ENCODE measurements at places on chromosomes 16 and 17. TPM values are rescaled to one million over a fixed set of nuclear protein-coding genes. Genes with fewer than 3 reads are reported as not detected.

- DNase-seq, result peak; percentile 73
- no peaks in the 10 kb centered on the region for H3K27me3 ChIP-seq
- H3K4me3 ChIP-seq, result peak overlapping the region; percentile 87
- H3K4me1 ChIP-seq, result peaks cover 21% of the 10 kb centered on the region
Measured at GRCh38 chr17:38867179-38867967, 2.5 kb upstream of the LASP1 start.

GPR139 gene
- total RNA-seq, result not detected

DNA sequence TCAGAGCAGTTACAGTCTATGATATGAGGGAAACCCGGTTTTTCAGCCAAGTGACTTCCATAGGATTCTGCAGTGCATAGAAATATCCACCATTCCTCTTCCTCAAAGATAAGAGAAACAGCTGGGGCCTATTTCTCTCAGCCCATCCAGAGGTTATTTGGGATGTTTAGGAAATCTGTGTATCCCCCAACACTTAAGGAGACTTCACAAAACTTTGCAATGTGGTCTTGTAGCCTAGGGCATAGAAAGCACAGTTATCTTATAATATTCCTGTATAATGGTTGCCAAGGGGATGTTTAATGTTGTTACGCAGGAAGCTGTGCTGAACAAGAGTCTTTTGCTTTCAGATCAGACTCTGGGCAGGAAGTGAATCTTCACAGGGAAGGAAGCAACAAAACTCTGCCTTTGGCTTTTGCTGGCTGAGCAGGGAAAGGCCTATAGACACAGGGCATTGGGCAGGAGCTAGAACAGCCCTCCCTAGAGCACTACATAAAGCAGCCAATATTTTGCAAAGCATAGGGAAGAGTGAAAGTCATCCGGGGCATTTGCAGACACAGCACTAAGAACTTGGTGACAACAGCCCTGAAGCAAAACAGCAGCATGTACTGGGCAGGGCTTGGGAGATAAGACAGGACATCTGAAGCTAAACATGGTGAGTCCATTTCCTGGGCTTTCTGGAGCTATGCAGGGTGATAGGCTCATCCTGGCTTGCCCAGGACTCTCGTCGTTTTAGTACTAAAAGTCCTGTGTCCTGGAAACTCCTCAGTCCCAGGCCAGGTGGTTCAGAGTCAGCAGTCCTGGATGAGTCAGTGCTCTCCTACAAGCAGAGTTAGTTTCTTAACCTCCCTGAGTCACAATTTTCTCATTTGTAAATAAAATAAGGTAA lies 18.7 kb upstream of the BEAN1 start:
- H3K4me1 ChIP-seq, result peaks cover 4% of the 10 kb centered on the region
- no peak overlapping the region for H3K27ac ChIP-seq
- H3K36me3 ChIP-seq, result no peaks in the 10 kb centered on the region
- no peak for DNase-seq

- H3K27me3 ChIP-seq, result no peaks in the 10 kb centered on the region
- no peak for DNase-seq
- no peak overlapping the region for H3K27ac ChIP-seq
- H3K4me3 ChIP-seq, result no peak overlapping the region
- H3K36me3 ChIP-seq, result no peaks in the 10 kb centered on the region
Measured at GRCh38 chr16:55091213-55091870, 160.7 kb downstream of the IRX5 start.

- DNase-seq, result no peak
- H3K4me1 ChIP-seq, result peaks cover 12% of the 10 kb centered on the region
- no peaks in the 10 kb centered on the region for H3K27me3 ChIP-seq
- H3K36me3 ChIP-seq, result peaks cover 7% of the 10 kb centered on the region
- no peak overlapping the region for H3K27ac ChIP-seq
Measured at GRCh38 chr17:75061618-75062017, 14.6 kb downstream of the KCTD2 start.

GLG1 gene
- 41.9 TPM for total RNA-seq

NBR1 gene
- 29.2 TPM for total RNA-seq

- no peak overlapping the region for H3K4me3 ChIP-seq
- no peak overlapping the region for H3K27ac ChIP-seq
- no peaks in the 10 kb centered on the region for H3K36me3 ChIP-seq
- H3K4me1 ChIP-seq, result no peaks in the 10 kb centered on the region
Measured at GRCh38 chr17:9123594-9124553, 102.6 kb downstream of the NTN1 start.

- DNase-seq, result no peak
- H3K36me3 ChIP-seq, result no peaks in the 10 kb centered on the region
- no peaks in the 10 kb centered on the region for H3K4me1 ChIP-seq
- no peaks in the 10 kb centered on the region for H3K27me3 ChIP-seq
Measured at GRCh38 chr16:88754912-88755744, 29.9 kb downstream of the PIEZO1 start.

- no peak overlapping the region for H3K27ac ChIP-seq
- no peaks in the 10 kb centered on the region for H3K27me3 ChIP-seq
- no peak for DNase-seq
- H3K4me3 ChIP-seq, result no peak overlapping the region
- no peaks in the 10 kb centered on the region for H3K36me3 ChIP-seq
Measured at GRCh38 chr17:72111336-72111923, 9.4 kb upstream of the SOX9 start.

- DNase-seq, result peak; percentile 9
- H3K36me3 ChIP-seq, result peaks cover 31% of the 10 kb centered on the region
- H3K4me1 ChIP-seq, result no peaks in the 10 kb centered on the region
Measured at GRCh38 chr16:3654249-3654991, at the start of gene DNASE1. Gene DNASE1, plus strand, starts transcription at chr16:3654691. Its CDS starts 683 bp downstream, at chr16:3655374.

CD300E gene
- total RNA-seq, result not detected

GRCh38 chr16:84015399-84015798 lies 27.2 kb downstream of the SLC38A8 start:
- H3K36me3 ChIP-seq, result no peaks in the 10 kb centered on the region
- H3K27me3 ChIP-seq, result no peaks in the 10 kb centered on the region
- DNase-seq, result no peak
- no peak overlapping the region for H3K27ac ChIP-seq

SLC4A1 gene
- not detected for total RNA-seq

GRCh38 chr16:57727610-57728009 lies 8.0 kb upstream of the KATNB1 start:
- H3K36me3 ChIP-seq, result no peaks in the 10 kb centered on the region
- no peak overlapping the region for H3K27ac ChIP-seq
- H3K4me3 ChIP-seq, result no peak overlapping the region
- DNase-seq, result no peak
- no peaks in the 10 kb centered on the region for H3K4me1 ChIP-seq

DNA sequence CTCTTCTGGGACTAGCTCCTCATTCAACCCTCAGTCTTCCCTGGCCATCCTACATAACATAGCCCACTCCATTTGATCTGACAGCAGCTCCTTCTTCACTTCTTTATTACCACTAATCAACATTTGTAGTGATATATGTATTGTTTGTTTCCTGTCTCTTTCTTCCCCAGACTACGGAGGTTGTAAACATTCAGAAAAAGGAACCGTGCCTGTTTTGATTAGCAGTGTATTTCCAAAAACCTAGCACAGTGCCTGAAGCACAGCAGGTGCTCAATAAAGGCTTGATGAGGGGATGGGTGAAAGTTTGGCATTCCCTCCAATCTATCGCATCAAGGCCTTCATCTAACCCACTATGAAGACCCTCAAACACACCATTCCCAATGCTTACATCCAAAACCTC lies 150.8 kb downstream of the XYLT1 start:
- no peak for DNase-seq
- H3K36me3 ChIP-seq, result no peaks in the 10 kb centered on the region
- H3K4me3 ChIP-seq, result no peak overlapping the region
- H3K4me1 ChIP-seq, result peaks cover 6% of the 10 kb centered on the region
- H3K27me3 ChIP-seq, result no peaks in the 10 kb centered on the region

EVPLL gene
- not detected for total RNA-seq

DNA sequence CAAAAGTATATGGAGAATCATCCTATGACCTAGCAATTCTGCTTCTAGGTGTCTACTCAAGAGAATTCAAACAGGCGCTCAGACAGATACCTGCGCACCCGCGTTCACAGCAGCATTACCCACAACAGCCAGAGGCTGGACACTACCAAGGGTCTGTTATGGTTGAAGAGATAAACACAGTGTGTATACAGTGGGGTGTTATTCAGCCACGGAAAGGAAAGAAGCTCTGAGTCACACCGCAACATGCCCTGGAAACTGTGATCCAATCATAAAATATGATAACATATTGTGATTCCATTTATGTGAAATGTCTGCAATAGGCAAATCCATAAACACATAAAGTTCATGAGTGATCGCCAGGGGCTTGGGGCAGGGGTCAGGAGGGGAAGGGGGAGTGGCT lies 18.0 kb upstream of the JPH3 start:
- H3K36me3 ChIP-seq, result no peaks in the 10 kb centered on the region
- H3K4me1 ChIP-seq, result no peaks in the 10 kb centered on the region
- H3K27me3 ChIP-seq, result no peaks in the 10 kb centered on the region
- H3K27ac ChIP-seq, result no peak overlapping the region
- DNase-seq, result no peak

GRCh38 chr16:19991614-19992013 lies 82.1 kb downstream of the GPR139 start:
- no peaks in the 10 kb centered on the region for H3K27me3 ChIP-seq
- no peaks in the 10 kb centered on the region for H3K4me1 ChIP-seq
- H3K36me3 ChIP-seq, result no peaks in the 10 kb centered on the region
- no peak overlapping the region for H3K4me3 ChIP-seq

DLG4 gene
- total RNA-seq, result 4.2 TPM

- H3K27ac ChIP-seq, result no peak overlapping the region
- H3K27me3 ChIP-seq, result no peaks in the 10 kb centered on the region
- no peak overlapping the region for H3K4me3 ChIP-seq
Measured at GRCh38 chr16:57939872-57940224, 31.1 kb downstream of the CNGB1 start.

- no peaks in the 10 kb centered on the region for H3K36me3 ChIP-seq
- DNase-seq, result no peak
- no peak overlapping the region for H3K4me3 ChIP-seq
- H3K27me3 ChIP-seq, result no peaks in the 10 kb centered on the region
- no peak overlapping the region for H3K27ac ChIP-seq
Measured at GRCh38 chr17:81418710-81419318, 23.6 kb downstream of the BAHCC1 start.

NPIPA8 gene
- total RNA-seq, result not detected

GRCh38 chr16:13254998-13255614 lies 353.7 kb downstream of the SHISA9 start:
- H3K27me3 ChIP-seq, result no peaks in the 10 kb centered on the region
- DNase-seq, result peak; percentile 7
- H3K4me1 ChIP-seq, result peaks cover 11% of the 10 kb centered on the region
- H3K27ac ChIP-seq, result peak overlapping the region; percentile 23

HAPSTR1 gene
- total RNA-seq, result 50.3 TPM

DNA sequence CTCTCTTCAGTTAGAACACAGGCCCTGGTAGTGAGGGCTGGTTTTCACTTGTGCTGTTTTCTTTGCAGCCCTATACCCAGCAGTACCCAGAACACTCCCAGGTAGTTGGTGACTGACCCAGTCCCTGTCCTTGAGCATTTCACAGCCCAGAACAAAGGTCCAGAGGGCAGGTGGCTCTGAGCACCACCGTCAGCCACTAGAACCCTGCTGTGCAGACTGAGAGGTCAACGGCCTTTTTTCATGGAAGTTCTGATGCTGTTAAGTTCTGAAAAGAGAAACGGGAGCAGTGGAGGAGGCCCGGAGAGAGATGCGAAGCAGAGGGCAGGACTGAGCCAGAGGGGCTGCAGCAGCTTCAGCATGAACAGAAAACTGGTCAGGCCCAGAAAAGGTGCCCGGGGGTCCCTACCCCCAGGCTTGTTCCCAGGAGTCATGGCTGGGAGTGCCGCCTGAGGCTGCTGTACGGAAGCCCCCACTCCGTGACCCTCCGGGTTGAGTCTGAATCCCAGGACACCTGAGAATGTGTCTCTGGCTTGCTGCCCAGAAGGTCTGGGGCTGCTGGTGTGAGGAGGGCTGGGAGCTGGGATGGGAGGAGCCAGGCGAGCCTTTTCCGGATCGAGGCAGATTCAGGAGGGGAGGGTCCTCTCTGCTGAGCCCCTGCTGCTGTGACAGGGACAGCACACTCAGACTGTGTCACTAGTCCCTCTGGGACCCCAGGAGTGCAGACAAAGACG lies 8.7 kb downstream of the ZNF276 start:
- H3K4me1 ChIP-seq, result no peaks in the 10 kb centered on the region
- H3K36me3 ChIP-seq, result peaks cover 21% of the 10 kb centered on the region
- no peak overlapping the region for H3K27ac ChIP-seq
- H3K27me3 ChIP-seq, result no peaks in the 10 kb centered on the region

MEIOB gene
- 0.13 TPM for total RNA-seq

DNA sequence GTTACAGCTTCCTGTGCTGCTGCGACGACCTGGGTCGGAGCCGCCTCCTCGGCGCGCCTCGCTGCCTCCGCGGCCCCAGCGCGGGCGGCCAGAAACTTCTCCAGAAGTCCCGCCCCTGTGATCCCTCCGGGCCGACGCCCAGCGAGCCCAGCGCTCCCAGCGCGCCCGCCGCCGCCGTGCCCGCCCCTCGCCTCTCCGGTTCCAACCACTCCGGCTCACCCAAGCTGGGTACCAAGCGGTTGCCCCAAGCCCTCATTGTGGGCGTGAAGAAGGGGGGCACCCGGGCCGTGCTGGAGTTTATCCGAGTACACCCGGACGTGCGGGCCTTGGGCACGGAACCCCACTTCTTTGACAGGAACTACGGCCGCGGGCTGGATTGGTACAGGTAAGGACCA lies 746 bp downstream of the HS3ST2 start:
- no peak overlapping the region for H3K27ac ChIP-seq
- H3K27me3 ChIP-seq, result no peaks in the 10 kb centered on the region
- H3K4me3 ChIP-seq, result no peak overlapping the region
- no peaks in the 10 kb centered on the region for H3K4me1 ChIP-seq
- no peaks in the 10 kb centered on the region for H3K36me3 ChIP-seq

DNA sequence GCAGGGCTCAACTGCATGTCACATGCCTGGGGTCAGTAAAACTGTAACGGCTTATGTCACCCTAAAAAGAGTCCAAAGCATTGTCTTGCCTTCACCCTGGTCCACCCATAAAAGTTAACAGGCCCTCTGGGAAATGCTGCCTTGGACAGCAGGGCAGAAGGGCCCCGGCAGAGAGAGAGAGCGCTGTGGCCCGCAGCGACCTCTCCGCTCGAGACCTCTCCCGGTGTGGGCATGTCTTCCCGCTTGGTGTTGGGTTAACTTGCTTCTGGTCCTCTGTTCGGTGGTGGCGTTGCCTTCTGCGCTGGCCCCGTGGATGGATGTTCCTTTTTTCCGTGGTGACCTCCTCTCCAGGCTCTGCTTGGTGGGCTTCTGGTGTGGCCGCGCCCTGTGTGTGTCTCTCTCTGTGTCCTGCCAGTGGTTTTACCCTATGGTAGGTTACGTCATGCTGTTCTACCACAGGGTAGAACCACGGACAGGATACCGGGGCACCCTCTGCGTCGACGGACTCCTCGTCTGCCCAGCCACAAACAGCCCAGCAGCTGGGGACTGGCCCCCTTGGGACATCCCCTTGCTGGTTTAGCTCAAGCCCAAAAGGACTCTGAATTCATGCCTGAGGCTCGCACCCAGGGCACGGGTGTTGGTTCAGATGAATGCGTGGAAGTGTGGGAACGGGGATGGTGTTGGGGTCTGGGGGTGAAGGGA lies 18.3 kb upstream of the CLEC18A start:
- H3K27ac ChIP-seq, result no peak overlapping the region
- no peaks in the 10 kb centered on the region for H3K4me1 ChIP-seq

NPIPB6 gene
- total RNA-seq, result 0.44 TPM
